ENCODE measurements at places on chromosomes 4 and X.

DNA sequence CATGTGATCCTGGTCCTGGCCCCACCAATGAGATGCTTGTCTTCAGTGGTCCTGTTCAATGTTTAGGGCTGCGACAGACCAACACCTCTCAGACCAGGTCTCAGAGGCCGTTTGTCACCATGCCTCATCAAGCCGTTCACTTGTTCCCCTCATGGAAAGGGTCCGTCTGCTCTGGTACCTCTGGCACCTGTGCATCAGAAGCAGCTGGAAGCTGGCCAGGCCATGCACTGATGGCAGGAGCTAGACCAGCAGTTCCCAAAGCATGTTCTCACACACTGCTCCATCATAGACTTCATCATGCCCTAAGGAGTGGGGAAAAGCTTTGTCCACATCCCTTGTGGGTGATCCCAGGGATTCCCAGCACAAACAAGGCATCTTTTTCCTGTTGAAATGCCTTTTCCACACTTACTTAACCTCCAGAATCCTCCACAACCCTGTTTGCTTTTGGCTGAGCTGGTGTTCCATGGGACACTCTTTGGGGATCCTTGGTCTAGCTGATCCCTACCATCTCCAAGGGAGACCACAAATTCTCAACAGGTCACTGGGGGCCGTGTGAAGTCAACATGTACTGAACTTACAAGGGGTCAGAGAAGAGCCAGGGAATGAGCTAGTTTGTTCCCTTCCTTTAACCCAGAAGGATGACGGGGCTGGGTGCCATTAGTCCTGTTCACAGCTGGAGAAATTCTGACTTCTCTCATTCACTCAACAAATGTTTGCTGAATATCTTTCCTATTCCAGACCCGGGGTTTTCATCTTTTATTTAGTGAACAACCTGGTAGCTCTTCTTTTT, 21.8 kb downstream of the SH3TC1 start:
- no peak for DNase-seq

GRCh38 chr4:8846046-8846720, 25.5 kb downstream of the HMX1 start:
- no peak for DNase-seq

DNA sequence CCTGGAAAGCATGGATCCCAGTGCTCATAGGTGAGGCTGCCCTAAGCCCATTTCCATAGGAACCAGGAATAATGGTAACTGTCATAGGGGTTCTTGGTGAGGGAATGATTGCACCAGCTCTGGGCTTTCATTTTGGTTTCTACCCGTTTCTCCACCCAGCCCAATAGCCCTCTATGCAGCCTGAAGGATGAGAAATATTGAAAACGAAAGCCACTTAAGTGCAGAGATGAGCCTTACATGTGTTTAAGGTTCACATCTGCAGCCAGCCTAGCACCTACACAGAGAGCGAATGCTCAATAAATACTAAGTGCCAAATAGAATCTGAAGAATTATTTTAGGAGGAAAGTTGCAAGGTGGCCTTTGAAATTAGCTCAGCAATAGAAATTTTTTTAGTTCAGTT, 60.4 kb downstream of the MCF2 start:
- DNase-seq = no peak

DNA sequence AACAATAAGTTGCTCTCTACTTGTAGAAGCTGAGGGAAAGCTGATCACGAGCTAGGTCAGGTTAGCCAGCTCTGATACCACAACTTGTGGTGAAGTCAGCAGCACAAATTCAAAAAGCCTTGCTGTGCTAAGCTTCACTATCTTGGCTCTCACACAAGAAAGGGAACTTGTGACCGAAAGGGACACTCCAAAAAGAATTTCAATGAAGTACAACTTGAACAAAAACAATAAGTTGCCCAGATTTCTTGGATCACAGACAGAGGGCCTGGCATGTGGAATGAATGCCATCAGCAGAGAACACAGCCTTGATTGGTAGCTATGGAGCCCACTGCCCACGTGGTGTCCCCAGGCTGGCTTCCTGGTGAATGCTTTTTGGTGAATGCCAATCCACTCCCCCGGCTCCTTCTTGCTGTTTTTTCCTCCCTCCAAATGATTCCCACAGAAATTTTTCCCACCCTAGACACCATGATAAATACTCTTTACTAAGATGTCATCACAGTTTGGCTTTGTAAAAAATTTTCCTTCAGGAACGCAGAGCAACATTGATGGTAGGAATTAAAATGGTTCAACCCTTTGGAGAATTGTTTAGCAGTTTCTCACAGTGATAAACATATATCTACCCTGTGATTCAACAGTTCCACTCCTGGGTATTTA, 82.6 kb downstream of the ANXA3 start:
- no peak for DNase-seq

GRCh38 chrX:134622813-134623185, 35.5 kb downstream of the PLAC1 start:
- DNase-seq = no peak

GRCh38 chrX:10166731-10167151, 10.0 kb downstream of the CLCN4 start:
- no peak for DNase-seq

- no peak for DNase-seq
These were observed 1224.7 kb upstream of the TENM3 start for GRCh38 chr4:181018472-181018871.

- no peak for DNase-seq
These were observed 502.6 kb upstream of the TECRL start for GRCh38 chr4:64911846-64912245.

- DNase-seq = no peak
These were observed 115.4 kb upstream of the NDST4 start for GRCh38 chr4:115228851-115229250.

GRCh38 chrX:21986596-21986995, 45.5 kb upstream of the PHEX start:
- no peak for DNase-seq

DNA sequence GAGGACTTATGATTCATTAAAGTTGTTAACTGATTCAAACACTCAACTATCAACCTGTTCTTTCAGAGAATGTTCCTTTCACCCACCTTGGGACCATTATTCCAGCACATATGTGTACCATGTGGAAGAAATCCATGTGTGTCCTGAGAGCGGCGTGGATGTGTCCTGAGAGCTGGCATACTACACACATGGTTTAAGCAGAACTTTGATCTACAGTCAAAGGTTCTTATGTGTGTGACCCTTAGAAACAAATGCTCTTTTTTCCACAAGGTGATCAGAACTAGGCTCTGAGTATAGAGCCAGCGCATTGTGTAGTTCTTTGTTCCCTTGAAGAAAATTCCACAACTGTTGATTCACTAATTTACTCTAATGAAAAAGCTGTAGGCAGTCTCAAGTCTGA, 332.0 kb downstream of the NR3C2 start:
- no peak for DNase-seq

DNA sequence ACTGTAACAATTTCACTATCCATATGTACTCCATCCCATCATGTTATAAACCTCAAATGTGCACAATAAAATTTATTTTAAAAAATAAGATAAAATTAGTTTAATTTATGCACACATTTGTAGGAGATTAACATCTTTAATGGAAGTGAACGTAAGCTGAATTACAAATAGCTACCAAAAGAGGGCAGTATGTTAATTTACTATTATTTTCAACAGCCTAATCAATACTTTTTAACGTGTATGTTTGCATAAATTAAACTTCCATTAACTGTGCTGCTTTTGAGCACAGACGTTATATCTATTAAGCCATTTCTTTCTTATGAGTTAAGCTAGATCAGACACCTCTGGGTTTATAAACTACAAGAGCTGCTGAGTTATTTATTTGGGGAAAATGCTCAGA, 56.5 kb upstream of the PHKA2 start:
- no peak for DNase-seq

DNA sequence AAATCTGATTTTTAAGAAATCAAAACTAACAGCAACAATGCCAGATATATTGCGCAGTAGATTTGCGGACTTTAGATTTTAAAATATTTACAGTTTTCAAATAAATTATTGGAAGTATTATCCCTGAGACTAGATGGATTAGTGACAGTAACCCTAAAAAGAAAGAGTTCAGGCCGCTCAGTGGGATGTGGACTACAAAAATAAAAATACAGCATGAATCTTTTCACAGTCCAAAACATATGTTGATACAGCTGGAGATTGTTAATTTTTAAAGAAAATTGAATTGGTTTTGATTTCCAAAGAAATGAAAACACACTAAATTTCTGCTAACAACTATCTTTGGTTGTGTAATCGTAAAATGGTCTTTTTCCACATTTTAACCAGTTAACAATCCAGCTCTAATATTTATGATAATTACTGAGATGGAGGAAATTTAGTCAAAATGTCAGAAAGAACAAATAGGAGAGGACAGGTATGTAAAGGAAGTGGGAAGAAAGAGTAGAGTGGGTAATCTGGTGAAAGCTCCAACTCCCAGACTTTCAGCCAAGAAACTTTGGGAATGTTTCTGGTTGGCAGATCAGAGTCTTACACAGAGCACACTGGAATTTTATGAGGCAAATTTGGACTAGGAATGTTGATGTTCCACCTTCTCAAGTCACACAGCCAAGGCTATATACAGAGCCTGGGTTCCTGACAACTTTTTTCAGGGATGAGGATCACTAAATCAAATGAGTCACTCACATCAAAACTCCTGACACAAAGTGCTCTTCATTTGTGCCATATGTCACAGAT, 15.1 kb downstream of the C4orf36 start:
- DNase-seq = no peak

GRCh38 chr4:139675651-139676050, 10.0 kb downstream of the MGST2 start:
- DNase-seq = no peak

DNA sequence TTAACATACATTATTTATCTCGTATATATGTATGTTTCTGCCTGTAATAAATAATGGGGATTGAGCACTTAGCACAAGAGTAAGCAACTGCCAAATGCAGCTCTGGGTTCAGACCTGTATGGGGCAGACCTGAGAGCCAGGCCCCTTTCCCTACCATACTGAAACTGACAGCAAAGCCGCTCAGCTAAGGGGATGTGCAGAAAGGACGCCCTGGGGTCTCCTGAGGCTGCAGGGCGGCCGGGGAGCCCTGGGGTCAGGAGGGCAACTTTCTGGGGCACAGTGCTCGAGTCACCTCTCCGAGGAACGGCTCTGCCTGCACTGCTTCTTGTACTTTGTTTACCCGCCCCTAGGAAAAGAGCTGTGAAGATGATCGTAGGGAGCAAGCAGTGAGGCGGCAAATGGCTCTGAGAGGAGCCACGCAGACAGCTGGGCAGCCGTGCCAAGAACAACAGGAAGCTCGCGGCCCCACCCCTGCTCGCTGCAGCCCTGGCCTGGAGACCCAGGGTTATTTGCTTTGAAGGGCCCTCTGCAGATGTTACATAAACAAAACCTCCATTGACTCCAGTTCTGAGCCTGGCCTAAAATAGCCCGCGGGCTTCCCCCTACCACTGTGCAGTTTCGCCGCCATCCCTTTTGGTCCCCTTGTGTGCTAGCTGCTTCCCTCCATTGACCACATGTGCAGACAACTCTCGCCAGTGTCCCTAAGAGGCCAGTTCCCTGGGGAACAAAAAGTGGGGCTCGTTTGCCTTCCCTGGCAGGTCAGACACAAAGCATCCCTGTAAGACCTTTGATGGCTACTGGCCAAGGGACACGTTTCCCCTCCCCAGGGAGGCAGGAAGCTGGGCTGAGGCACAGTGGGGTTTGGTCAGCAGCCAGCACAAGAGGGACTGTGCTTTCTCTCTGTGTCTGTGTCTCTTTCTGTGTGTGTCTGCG, 111.3 kb upstream of the LNX1 start:
- DNase-seq = no peak

DNA sequence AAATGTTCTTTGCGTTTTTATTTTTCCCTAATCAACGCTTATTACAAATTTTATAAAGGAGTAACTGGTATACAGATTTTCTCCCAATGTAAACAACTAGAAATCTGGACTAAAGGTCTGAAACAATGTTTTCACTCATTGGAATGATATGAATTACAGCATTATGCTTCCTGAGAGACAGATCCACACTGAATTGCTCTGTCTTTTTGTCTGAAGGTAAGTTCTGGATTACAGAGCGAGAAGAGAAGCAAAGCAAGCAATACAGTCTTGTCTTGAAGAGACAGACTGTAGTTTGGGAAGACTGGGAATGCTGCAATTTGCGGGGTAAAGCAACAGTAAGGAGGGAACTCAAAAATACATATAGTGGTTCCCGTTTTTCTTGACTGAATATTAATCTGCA, 262.2 kb upstream of the PABPC4L start:
- no peak for DNase-seq

GRCh38 chr4:32551943-32552342, 1831.8 kb downstream of the PCDH7 start:
- DNase-seq = no peak

GRCh38 chr4:17332478-17332877, 179.4 kb downstream of the QDPR start:
- no peak for DNase-seq

DNA sequence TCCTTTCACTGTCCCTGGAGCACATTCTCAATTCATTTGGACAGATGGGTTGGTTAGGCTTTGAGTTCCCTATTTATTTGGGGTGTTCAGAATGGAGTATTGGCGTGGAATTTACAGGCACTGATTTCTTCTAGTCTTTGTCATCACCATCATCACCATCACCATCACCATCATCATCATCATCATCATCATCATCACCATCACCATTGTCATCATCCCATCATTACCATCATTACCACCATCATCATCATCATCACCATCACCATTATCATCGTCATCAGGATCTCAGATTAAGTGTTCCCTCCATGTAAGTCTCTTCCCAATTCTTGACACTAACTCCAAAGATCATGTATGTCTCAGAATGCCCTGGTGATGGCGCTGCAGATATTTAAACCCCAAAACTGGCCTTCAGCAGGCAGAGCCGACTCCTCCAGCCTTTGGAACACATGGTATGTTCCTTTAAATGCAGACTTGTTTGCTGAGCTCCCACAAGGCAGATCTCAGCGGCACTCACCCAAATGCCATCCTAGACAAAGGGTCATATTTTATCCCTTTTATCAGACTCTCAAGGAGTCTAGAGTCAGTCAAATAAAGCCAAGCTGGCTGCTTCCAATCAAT, 19.8 kb upstream of the FAM9A start:
- no peak for DNase-seq

- DNase-seq = no peak
These were observed 48.1 kb upstream of the TLR3 start for GRCh38 chr4:186020793-186021407.

DNA sequence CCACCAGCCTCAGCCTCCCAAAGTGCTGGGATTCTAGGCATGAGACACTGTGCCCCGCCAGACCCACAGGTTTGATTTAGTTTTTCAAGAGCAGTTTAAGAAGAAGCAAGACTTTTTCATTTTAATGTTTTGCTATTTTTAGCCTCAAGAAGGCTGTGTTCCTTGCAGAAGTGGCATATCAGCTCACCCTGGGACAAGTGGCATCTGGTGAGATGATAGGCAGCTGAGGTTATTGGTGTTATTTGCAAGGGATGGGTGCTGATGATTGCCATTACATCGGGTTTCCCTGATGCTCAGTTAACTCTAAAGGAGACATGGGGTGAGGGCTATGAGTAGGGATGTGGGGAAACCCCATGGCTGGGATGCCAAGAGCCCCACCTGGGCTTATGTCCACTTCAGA, 120.4 kb downstream of the MXRA5 start:
- no peak for DNase-seq

- no peak for DNase-seq
These were observed 85.0 kb upstream of the FAM241A start for GRCh38 chr4:112060212-112060611.

- no peak for DNase-seq
These were observed 132.0 kb downstream of the CPZ start for GRCh38 chr4:8724436-8725070.
